Muscle of arm (tissue), 14 donors: ENCODE measurements at places on chromosomes 3 and 15.

GRCh38 chr15:35810007-35810406, 264.0 kb upstream of the DPH6 start:
- peak; percentile 29 for DNase-seq

GRCh38 chr3:119301662-119302061, 7.5 kb downstream of the ARHGAP31 start:
- DNase-seq: no peak

GRCh38 chr3:128245460-128245859, 92.2 kb downstream of the EEFSEC start:
- DNase-seq: no peak

DNA sequence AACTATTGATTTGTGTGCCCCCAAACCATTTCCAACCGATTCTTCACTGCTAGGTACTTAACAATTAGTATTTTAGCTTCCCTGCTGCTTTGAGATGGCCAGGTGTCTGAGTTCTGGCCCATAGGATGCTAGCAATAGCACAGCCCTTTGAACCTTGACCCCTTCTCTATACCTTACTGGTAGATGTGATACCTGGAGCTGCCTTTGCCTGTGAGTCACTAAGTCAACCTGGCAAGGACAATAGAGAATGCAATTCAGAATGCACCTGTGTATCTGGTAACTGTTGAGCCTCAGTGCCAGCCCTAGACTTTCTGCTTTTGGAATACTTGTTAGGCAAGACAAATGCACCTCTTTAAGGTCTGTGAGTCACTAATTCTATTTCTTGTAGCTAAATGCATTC, 467.4 kb downstream of the GRM7 start:
- no peak for DNase-seq

GRCh38 chr3:125160606-125161371, 51.8 kb downstream of the SLC12A8 start:
- DNase-seq: peak; percentile 87

DNA sequence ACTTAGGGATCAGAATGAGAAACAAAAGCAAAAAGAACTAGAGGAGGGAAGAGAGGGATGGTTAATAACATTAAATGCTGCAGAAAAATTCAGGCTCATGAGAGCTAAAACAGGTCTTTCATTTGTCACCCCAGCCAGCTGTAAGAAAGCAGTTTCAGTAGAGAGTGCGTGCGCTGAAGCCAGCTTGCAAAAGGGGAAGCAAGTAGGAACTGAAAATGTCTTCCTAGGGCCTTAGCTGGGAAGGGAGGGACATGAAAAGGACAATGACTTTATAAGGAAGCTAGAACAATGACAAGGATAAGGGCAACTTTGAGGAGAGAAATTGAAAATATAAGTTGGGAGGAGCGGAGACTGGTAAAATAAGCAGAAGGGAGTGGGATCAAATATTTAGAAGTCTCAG, 3.1 kb downstream of the CIAO2A start:
- DNase-seq: no peak

DNA sequence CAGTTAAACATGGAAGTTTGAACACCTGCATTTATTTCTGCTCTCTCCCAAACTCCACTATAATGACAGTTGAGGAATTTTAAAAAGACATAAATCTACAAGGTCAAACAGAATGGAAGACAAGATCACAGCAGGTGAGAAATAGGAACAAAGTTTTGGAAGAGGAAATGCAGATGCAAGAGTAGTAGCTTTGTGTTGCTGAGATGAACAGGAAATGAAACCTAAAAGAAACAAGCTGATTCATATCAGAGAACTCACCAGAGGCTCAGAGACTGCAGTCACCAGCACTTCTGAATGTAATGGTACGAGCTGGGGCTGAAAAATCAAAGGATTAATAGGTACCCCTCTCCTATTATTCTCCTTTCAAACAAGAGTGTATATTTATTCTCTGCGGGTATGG, 459.9 kb downstream of the RAP2B start:
- no peak for DNase-seq

DNA sequence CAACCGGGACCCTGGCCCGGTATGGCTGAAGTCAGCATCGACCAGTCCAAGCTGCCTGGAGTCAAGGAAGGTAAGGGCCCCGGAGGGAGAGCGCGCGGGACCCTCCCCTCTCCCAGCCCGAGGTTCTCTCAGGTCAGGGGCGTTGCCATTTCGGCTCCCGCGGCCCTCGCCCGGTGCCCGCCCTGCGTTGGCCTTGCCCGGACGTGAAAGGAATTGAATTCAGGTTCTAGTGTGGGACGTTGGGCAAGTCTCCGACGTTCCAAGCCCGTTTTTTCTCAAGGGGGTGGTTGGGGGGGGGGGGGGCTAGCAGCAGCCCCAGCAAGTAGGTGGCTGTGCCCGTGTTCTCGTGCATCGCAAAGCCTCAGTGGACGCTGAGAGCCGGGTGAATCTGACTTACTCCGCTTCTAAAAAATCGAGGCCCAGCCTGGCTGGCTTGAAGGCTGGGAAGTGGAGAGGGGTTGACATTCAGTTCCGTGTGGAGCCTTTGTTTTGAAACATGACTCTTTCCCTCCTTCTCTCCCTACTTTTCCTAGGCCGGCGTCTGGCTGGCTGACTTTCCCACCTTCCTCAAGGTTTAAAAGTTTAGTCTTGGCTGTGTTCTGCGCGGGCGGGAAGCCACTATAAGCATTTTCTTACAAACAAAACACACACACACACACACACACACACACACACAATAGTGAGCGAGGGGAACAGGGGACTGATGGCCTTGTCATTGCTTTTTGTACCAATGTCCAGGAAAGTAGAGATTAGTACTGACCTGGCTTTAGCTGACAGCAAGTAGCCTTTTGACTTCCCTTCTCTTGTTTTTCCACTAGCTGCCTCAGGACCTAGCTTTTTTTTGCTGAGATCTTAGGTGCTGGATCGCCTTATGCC, at the start of gene UTS2B:
TSS of gene UTS2B (minus strand) at position 873 of the 876 bp plus-strand sequence. CDS start 48,337 bp downstream, outside the sequence.
- DNase-seq: peak; percentile 75

DNA sequence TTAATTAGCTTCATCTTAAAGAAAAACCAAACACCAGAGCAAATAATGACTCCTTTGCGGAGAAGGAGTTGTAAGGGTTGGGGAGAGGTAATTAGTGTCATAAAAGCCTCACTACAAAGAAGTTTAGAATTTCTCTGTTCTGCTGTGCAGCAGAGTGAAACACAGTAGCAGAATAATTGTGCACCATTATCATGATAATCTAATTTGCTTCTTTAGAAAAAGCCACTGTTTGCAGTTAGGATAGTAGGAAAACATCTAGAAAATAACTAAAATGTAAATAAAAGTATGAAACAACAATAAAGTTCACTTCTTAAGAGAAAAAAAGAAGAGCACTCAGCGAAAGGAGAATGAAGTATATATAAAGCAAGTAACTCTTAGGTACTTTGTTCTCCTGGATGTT, 5.5 kb downstream of the SHOX2 start:
- DNase-seq: no peak

- DNase-seq: no peak
Measured at GRCh38 chr3:158479051-158479450, 91.9 kb upstream of the MLF1 start.
